ENCODE measurements at places on chromosomes 5 and 9. TPM values are rescaled to one million over a fixed set of nuclear protein-coding genes. Genes with fewer than 3 reads are reported as not detected.

- no peak for DNase-seq
Observed at GRCh38 chr9:118003240-118003639, 299.0 kb downstream of the TLR4 start.

- no peak for DNase-seq
Observed at GRCh38 chr5:181190711-181191525, 14.1 kb downstream of the TRIM7 start.

DNA sequence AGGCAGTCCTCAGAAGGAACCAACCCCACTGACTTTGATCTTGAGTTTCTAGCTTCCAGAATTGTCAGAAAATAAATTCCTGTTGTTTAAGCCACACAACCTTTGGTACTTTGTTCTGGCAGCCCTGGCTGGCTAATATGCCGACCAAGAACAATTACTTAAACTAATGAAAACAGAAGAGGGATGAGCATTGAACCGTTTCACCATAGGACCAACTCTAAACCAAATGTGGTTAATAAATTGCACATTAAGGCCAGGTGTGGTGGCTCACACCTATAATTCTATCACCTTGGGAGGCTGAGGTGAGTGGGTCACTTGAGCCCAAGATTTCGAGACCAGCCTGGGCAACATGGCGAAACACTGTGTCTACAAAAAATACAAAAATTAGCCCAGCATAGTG is 160.9 kb upstream of the RAI14 start:
- no peak for DNase-seq

- no peak for DNase-seq
Observed at GRCh38 chr5:51389288-51389576, 6.0 kb downstream of the ISL1 start.

DNA sequence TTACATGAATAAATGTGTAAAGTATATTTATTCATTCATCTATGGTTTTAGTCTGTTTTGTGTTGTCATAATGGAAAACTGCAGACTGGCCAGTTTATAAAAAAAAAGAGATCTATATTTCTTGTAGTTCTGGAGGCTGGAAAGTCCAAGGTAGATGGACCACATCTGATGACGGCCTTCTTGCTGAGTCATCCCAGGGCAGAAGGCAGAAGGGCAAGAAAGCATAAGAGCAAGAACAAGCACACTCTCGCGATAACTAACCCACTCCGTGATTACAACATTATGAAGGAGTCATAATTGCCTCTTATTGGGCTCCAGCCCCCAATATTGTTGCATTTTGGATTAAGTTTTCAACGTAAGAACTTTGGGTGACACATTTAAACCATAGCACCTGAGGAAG is 180.4 kb upstream of the DAB2 start:
- DNase-seq: no peak

DNA sequence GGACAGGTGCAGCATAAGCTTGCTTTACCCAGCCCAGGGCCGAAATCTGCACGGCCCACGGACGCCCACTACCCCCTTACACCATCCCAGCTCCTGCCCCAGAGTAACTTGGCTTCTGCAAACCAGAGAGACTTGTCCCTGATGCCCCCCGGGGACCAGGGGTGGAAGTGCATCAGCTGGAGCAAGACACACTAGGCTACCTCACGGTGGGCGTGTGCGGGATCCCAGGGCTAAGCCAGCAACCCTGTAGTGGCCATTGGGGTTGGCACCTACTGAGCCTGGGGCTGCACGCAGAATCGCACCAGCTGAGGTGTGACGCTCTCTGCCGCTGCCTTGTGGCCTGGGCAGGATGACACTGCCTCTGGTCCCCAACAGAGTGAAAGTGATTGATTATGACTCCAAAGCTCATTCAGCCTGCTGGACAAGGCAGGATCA is 6.1 kb upstream of the ZNF79 start:
- DNase-seq: no peak

NR4A3 gene
- 0.85 TPM for total RNA-seq

DNA sequence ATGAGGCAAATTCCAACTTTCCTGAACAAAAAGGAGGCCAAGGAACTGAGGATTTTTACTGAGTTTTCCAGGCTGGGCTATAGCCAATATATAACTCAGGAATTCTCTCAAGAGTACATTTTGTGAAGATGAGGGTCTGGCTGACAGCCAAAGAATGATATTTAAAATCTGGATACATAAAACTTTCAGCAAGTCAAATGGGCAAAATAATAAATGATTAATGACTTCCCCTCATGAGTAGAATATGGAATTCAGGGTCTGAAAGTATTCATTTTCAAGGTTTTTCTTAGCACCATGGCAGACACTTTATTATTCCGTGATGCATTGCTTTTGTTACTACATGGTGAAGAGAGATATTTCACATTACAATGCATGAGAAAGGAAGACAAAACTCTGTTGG is 7.8 kb downstream of the FAM81B start:
- no peak for DNase-seq

SLC36A2 gene
- not detected for total RNA-seq

RNF180 gene
- not detected for total RNA-seq

- no peak for DNase-seq
Observed at GRCh38 chr5:119740225-119740624, 110.9 kb downstream of the FAM170A start.

GRCh38 chr5:36435516-36435915 is 133.8 kb upstream of the RANBP3L start:
- DNase-seq: no peak

- no peak for DNase-seq
Observed at GRCh38 chr9:136459425-136459824, 19.8 kb upstream of the INPP5E start.

GABRA6 gene
- total RNA-seq: not detected

All from HFFc6 (cell line).